H4 (cell line): ENCODE measurements at places on chromosomes 3 and 15. TPM values are rescaled to one million over a fixed set of nuclear protein-coding genes. Genes with fewer than 3 reads are reported as not detected.

EFCAB12 gene
- total RNA-seq = 0.06 TPM in 1 of 2 replicates, not detected in the other

LRTM1 gene
- total RNA-seq = not detected in 2 replicates

KY gene
- 0.04 TPM in 1 of 2 replicates, not detected in the other for total RNA-seq

PCSK6 gene
- not detected in 2 replicates for total RNA-seq

LAMB2 gene
- 40.7 and 43.8 TPM in 2 replicates for total RNA-seq

PPM1L gene
- 1.2 and 1.6 TPM in 2 replicates for total RNA-seq

ROPN1 gene
- total RNA-seq = not detected in 2 replicates
